ENCODE measurements at places on chromosomes 12 and 14.
A peak's percentile ranks its signal among the peaks of the same experiment; 100 is the strongest.

GRCh38 chr12:129067491-129067890 is 214.2 kb downstream of the GLT1D1 start:
- no peak for DNase-seq

DNA sequence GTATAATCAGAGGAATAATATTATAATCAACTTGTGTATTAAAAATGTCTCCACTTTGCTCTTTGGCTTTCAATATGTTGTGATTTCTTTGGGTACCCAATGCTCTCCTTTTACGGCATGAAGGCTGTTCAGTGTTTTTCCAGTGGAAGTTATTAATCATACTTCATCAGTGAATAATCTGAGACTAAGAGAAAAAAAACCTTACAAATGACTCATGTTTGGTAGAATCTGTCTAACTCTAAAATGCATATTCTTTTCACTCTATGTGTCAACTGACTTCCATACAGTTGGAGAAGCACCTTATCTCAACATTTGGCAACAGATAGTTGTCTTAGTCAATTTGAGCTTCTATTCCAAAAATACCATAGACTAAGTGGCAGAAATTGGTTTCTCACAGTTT is 82.2 kb downstream of the PTPRO start:
- DNase-seq = no peak

GRCh38 chr14:21043974-21044618 is 1.9 kb downstream of the RNASE7 start:
- DNase-seq = no peak

DNA sequence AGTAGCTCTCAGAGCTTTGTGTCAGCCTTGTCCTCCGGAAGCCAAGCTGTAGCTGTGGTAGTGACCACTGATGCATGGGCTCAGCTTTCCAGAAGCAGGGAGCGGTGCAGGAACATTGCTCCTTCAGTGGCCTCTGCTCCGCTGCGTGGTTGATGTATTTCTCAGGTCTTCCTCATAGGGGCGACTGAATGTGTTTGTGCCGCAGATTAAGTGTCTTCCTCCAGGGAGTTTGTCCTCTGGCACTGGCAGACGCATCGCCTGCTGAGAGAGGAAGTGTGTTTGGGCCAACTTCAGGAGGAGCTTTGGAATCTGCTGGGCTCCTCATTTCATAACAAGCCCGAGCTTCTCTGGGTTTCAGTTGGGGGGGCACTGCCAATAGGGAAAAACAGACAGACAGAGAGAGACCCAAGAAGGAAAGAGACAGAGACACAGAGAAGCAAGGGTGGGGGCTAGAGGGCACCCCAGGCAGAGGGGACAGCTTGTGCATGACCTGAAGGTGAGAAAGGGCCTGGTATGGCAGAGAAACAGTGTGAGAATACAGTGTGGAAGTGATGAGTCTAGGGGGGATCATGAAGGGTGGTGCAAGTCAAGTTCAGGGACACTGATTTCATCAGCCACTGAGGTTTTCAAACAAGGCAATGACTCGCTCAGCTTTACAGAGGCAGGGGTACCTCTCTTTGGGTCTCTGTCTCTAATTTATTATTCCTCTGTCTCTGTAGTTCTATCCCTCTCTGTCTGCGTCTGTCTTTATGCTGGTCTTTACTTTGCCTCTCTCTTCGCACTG is 69.4 kb upstream of the PRIMA1 start:
- peak; percentile 15 for DNase-seq

DNA sequence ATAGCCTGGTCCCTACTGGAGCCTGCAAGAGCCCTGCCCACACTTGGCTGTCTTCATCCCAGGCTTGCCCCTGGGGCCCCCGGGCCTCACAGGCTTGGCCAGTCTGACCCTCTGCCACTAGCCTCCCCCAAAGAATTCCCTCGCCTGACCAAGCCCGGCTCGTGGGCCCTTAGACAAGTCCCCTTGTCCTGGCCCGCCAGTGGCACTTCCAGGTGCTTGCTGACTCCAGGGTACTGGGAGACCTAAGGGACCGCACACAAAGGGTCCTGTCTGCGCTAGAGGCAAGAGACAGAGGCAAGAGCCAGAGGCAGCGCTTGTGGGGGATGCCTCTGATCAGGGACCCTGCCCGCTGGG is 5.0 kb downstream of the BTBD6 start:
- DNase-seq = no peak

DNA sequence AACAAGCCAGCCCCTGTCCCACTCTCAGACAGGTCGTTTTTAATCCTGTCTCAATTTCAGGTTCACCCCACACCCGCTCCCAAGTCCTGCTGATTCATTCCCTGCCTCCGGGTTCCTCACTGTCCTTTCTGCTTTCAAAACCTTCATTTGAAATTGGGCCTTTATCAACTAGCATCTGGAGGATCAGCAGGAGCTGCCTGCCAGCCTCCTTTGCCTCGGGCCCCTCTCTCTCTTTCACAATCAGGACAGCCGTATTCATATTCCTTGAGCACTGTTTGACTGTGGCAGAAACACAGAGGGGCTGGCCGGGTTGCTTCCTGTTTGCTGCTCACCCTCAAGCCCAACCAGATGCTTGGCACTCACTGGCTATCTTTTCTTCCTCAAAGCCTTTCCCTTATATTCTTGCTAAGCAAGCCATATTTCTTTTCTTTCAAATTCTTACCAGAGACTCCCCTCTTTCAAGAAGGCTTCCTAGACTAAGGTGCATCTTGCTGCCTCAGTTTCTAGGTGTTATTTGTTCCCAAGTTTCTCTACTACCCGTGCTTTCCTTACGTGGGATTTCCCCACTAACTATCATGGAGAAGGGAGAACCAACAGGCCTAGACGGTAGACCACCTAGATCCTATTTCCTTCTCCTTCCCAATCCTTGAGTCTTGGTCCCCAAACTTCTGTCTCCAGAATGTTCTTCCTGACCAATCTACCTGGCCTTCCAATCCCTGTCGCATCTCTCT is 3.0 kb downstream of the GALNT6 start:
- peak; percentile 36 for DNase-seq

Measured in MG63 (cell line).